DMS153 (cell line): ENCODE measurements at places on chromosomes 2 and 18.

GRCh38 chr2:39128919-39129391 lies 8.1 kb upstream of the SOS1 start:
- DNase-seq = no peak

GRCh38 chr2:157887946-157888345 lies 11.8 kb upstream of the ACVR1 start:
- DNase-seq = no peak

DNA sequence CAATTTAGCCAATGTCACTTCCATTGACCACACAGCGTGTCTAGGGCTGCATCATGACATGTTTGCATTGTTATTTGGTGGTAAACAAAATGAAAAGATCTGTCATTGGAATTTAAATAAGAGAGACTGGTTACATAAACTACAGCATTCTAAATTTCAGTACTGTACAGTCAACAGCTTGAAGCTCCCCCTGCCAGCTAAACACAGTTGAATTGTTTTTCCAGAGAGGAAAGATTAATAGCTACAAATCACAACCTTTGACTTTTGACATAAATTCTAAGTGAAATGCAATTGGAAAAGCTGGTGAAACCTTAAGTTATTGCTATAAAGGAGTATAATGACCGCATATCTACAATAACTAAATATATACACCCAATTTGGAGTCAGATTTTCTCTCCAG lies 1600.0 kb upstream of the ACVR2A start:
- DNase-seq = no peak

DNA sequence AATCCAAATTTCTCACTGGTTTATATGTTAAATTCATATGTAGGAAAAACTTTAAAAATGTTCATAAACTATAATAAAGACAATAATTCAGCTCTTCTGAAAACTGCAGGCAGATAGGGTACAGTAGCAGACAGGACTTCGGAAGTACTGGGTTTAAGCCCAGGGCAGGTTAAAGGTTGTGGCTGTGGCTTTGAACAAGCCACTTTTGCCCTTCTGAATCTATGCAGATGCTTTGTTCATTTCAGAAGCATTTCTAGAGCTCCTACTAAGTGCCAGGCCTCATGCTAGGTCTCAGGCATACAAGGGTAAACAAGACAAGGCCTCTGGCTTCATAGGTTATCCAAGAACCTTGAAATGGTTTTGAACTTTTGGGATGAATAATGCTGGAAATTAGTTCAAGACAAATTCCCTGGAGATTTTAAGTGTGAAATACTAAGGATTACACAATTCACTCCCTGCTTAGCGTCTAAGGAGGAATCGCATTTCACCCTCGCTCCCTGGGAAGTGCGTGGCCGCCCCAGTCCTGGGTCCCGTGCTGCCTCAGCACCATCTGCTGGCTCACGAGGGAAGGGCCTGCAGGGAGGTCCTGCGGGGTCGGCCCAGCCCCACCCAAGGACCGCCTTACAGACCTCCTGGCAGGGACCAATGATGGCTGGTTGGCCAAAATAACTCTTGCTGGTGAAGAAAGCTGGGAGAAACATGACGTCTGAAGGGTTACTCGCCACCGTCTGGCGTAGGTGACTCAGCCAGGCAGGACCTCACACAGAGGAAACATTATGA lies 67.7 kb upstream of the L3MBTL4 start:
- DNase-seq = no peak

DNA sequence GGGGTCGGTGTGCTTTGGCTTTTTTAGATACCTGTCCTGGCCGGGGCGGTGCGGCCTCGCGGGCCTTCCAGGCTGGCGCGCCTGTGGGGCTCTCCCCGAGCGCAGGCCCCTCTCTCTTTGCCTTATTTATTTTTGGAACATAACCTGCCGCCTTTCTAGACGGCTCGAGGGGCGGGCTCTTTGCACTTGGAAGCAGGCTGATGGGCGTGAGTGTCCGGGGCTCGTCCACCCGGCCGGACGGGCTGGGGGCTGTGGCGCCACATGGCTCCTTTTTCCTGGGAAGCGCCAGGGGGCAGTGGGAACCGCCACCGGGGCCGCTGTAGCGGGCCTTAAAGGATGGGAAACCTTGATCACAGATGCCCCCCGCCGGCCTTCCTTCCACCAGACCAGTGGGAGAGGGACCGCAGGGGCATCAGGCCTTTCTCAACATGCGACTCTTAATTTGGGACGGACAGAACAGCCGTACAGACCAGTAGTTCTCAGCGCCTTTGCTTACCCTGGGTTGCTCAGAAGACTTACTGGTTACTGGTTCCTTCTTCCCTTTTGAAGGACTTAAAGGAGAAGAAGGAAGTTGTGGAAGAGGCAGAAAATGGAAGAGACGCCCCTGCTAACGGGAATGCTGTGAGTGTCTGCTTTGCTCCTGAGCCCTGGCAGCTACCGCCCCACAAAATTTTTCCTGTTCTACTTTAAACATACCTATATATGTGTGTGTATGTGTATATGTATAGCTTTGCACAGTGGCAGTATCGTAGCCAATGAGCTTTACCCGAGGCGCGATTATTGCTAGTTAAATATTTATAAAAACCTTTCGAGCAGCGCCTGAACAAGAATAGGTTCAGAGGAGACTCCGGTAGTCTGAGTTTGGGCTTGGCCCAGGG lies 2.7 kb downstream of the PTMA start:
- DNase-seq = no peak

- no peak for DNase-seq
Measured at GRCh38 chr2:86263956-86264355, 64.7 kb downstream of the MRPL35 start.

- DNase-seq = no peak
Measured at GRCh38 chr2:226181909-226182308, 617.7 kb downstream of the IRS1 start.

GRCh38 chr18:49243391-49243790 lies 217.1 kb downstream of the DYM start:
- DNase-seq = no peak

DNA sequence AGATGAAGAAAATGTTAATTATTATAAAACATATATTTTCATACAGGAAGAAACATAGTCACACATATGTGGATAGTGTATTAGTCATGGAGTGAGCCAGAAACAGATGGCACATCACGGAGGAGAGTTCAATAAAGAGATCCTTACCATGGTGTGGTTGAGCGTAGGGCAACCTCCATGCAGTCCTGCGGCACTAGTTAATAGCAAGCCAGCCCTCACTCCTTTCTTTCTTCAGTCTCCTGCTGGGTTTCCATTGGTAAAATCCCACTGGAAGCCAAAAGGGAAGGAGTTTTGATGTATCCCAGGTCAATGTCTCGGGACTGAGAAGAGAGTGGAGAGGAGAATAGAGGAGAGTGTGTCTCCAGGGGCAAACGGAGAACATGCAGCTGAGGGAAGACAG lies 328.1 kb downstream of the NR4A2 start:
- DNase-seq = no peak

DNA sequence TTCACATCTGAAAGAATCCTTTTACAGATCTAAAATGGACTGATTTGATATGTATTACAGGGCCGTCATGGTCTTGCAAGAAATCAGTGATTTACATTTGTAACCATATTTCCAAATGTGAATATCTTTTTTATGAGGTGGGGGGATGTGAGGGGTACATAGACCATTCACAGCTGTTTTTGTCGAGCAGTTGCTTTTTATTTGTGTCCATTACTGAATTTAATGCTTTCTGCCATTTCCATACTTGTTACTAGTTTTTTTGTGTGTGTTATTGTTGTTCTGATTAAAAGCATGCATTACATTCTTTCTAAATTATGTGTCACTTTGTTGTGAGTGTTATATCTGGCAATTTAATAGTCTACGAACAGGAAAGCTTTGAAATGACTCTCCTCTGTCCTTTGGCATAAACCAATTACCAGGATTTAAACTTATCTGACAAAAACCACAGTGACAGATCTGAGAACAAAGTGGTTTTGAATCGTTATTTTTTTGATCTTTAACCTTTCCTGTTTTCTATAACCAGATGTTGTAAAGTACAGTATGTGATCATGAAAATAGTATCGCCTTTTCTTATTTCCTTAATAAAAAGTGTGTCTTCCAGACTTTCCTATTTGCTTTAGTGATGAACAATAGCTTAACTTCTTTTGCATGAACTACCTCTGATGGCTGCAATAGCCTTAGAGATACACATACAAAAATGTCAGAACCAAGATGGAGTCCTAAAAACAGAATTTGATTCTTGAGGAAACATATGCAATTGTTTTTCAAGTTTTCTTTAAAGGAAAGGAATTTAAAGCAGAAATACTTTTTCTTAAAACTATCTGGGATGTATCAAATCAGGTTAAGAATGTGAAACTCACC lies 354.2 kb upstream of the ACVR2A start:
- DNase-seq = no peak

DNA sequence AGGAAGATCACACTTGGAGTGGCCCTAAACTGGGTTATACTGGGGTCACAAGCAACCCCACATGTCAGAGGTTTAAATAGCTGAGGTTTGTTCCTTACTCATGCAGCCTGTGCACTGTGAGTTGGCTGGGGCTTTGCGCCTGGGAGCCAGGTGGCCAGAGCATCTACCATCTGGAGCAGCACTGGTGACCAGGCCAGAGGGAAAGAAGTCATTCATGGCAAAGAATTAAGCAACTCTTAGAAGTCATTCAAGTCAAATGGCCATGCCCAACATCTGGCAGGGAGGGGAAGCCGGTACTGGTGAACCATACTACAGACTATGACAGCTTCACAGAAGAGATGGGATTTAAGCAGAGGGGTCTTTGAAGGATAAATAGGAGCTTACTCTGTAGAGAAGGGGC lies 90.7 kb downstream of the POLR1A start:
- no peak for DNase-seq

- peak; percentile 13 for DNase-seq
Measured at GRCh38 chr2:148658807-148659722, 14.5 kb downstream of the EPC2 start.
